Right hindlimb (tissue), 1 donor: ENCODE measurements at places on chromosomes 12 and 14.
A peak's percentile ranks its signal among the peaks of the same experiment; 100 is the strongest.

DNA sequence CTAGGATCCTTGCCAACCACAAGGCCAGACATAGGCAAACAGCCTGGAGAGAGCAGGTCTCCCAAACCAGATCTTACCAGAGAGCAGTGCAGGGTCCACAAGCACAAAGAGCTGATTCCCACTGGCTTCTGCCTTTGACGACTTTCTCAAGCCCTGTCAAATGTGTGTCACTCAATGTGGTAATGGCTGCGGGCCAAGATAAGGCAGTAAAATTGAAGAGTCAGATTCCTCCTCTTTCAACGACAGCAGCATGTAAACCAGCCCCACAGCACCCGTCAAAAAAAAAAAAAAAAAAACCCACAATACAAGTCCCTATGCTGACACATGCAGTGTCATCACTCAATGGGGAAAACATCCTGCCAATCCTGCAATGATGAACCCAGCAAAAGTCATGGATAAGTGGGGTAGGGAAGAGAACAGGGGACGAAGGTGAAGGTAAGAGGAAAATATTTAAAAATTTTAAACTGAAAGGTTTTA lies at the start of gene STON2:
TSS of gene STON2 (minus strand) at position 123 of the 477 bp plus-strand sequence. CDS start 1,942 bp downstream, outside the sequence.
- peak; percentile 45 for DNase-seq

- no peak for DNase-seq
These were observed 18.1 kb upstream of the TMEM106C start for GRCh38 chr12:47945341-47945728.

GRCh38 chr12:51591016-51591901 lies at the start of gene SCN8A:
Gene SCN8A (plus strand): TSS chr12:51591233. CDS start chr12:51662818, 71,585 bp downstream.
- DNase-seq = peak; percentile 41

- no peak for DNase-seq
These were observed 125.4 kb downstream of the SAMD4A start for GRCh38 chr14:54692284-54692772.

DNA sequence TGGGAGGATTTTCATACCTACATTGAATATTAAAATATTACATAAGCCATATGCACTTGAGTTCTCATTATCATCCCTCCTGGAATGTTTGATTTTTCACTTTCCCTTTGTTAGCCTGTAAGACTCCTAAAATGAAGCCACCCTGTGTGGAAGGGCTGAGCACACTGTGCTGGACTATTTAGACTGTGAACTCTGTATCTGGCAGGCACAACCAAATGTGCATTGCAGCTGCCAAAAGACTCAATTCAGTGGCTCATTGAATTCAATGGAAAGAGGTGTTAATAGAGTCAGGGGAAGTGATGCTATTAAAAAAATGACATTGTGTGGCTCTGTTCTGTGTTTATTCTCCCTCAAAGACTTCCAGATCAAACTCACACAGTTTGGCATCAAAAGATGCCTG lies 111.1 kb downstream of the SMOC1 start:
- DNase-seq = no peak

GRCh38 chr14:64906022-64906421 lies 8.2 kb upstream of the CHURC1 start:
- DNase-seq = no peak

DNA sequence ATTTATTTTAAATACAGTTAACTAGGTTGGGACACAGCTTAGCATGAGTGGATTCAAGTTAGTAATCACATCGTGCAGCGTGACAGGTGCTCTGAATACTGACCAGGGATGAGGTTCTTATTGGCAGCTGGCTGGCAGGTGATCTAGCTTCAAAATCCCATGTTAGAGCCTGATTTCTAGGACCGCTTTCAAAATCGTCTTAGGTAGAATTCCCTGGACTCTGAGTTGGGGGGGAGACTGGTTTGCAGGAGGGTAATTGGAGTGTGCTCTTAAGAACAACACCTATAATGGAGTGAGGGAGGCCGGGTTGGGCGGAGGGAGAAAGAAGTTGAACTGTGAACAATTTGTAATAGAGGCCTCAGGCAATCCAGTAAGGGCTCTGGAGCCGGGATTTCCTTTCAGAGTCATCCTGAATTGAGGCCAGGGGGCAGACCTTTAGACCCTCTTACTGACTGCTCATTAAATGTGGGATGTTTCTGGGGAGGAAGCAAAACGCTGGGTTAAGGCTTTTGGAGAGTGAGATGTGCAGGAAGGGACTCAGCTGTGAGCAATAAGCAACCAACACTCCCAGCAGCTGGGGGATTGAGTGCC lies 874 bp upstream of the YARS2 start:
- DNase-seq = peak; percentile 29

DNA sequence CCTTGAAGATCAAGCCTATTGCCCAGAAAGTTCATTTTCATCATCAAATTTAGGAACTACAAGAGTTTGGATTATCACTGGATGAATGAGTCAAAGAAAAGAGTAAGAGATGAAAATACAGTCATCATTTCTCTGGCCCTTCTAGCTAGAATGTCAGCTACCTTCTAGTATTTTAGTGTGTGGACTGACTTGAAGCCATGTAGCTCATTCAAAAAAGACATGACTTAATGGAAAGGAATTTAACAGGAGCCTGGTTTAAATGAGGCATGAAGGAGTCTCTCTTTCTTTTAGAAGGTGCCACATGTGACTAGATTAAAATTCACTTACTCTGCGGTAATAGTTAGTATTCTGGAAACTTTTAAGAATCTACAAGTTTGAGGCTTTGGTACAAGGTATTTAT lies 7.1 kb downstream of the PTHLH start:
- DNase-seq = no peak

DNA sequence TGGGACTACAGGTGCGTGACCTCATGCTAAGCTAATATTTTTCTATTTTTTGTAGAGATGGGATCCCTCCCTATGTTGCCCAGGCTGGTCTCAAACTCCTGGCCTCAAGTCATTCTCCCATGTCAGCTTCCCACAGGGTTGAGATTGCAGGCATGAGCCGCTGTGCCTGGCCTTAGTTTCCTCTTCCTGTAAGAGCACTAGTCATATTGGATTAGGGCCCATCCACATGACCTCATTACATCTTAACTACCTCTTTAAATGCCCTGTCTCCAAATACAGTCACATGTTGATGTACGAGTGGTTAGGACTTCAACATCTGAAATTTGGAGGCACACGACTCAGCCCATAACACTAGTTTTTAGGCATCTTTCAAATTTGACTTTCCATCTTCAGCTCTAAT lies 72.2 kb upstream of the RASSF3 start:
- no peak for DNase-seq

DNA sequence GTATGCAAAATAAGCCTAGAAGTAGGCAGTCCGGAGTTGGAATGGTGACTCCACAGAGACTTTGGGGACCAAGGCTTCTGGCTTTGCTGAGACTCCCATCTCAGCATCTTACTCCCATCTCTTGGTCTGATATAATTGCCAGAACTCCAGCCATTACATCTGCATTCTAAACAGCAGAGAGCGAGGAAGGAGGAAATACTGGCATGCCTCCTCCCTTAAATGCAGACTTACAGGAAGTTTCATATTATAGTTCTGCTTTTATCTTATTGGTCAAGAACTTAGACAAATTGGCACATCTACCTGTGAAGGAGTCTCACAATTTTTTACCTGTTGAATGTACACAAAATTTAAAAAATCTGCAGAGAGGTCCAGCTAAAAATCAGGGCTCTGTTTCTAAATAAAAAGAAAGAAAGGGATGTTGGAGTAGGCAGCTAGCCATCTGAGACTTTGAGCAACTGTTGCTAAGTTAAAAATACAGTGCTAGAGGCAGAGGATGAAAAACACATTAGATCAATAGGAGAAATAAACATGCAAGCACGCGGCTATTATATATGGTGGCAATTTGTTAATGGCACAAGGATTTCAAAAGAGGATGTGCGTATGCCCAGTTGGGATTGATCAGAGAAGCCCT lies 209.9 kb upstream of the HMGA2 start:
- DNase-seq = no peak

GRCh38 chr14:104708606-104709268 lies 15.3 kb upstream of the ADSS1 start:
- DNase-seq = peak; percentile 72

- DNase-seq = no peak
These were observed 98.0 kb downstream of the BBS10 start for GRCh38 chr12:76250256-76250655.

- no peak for DNase-seq
These were observed 9.6 kb downstream of the ISM2 start for GRCh38 chr14:77489041-77489440.
